ENCODE measurements at places on chromosomes 3 and 15.

DNA sequence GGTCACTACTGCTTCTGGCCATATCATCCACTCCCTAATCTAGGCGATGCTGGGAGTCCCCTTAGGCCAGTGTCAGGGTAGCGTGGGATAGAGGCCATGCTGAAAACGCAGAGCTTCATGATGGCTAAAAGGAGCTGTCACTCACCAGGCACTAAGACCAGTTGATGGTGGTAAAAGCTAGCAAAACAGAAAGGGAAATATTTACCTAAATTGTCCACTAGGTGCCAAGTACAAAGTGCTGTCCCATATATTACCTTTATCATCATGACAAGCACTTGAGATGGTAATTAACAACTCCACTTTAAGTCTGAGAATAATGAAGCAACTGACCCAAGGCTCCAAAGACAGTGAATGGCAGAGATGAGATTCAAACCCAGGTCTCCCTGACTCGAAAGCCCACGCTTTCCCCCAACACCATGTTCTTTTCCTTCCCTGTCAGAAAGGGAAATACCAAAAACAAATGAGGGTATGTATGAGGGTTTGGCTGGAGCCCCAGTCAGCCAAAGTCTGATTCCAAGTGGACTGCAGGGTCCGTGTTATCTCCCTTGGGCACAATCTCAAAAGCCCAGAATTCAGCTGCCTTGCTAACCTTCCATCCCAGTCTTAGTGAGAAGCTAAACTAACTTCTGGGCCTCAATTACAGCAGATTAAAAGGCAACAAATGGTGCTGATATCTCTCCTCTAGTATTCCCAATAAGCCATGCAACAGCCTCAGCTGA, 84.7 kb downstream of the RBPMS2 start:
- no peak for DNase-seq

DNA sequence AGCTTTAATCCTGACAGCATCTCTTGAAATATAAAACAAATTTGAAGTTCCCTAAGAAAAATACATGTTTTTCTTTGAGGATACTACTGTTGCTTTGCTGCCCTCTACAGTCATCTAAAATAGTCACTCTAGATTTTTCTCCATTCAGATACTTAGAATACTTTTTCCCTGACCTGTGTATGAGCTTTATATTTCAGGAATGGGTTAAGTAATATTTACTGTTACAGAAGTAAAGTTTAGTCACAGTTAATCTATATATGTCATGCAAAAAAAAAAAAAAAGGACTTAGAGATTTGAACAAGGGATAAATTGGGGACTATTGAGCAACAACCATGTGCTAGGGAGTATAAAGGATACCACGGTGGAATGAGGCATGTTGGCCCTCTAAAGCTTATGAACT, 8.8 kb downstream of the NECTIN3 start:
- no peak for DNase-seq

- no peak for DNase-seq
Measured at GRCh38 chr15:64925335-64926330, 13.9 kb downstream of the ANKDD1A start.

DNA sequence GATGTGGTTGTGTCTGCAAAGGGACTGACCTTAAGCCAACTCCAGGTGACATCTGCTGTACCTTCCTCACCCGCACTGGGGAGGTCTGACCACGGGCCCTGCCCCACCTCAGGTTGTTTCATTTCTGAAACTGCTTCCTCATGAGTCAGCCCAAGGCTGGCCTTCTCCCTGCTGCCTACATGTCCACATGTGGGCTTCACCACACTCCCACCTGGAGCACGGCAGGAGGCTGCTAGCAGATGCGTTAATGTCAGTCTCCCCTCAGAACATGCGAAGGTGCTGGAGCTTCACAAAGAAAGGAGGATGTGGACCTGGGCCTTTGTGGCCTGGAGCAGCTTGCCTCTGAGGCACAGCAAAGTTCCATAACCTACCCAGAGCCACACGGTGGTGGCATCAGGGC, 69.4 kb upstream of the PLXNA1 start:
- no peak for DNase-seq

GRCh38 chr3:187521546-187521945, 148.6 kb downstream of the SST start:
- DNase-seq, result no peak

GRCh38 chr3:105984837-105985236, 116.0 kb upstream of the CBLB start:
- no peak for DNase-seq

- no peak for DNase-seq
Measured at GRCh38 chr3:71428841-71429596, 154.5 kb downstream of the FOXP1 start.

Measured in NCI-H1048 (cell line).